RKO (cell line): ENCODE measurements at places on chromosomes 2 and 18.

- no peak for DNase-seq
Observed at GRCh38 chr2:233037078-233037477, 4.6 kb downstream of the NEU2 start.

- DNase-seq = no peak
Observed at GRCh38 chr2:160365716-160366367, 127.8 kb downstream of the RBMS1 start.

GRCh38 chr2:156333951-156334495 lies 1.5 kb upstream of the NR4A2 start:
- DNase-seq = peak; percentile 57

DNA sequence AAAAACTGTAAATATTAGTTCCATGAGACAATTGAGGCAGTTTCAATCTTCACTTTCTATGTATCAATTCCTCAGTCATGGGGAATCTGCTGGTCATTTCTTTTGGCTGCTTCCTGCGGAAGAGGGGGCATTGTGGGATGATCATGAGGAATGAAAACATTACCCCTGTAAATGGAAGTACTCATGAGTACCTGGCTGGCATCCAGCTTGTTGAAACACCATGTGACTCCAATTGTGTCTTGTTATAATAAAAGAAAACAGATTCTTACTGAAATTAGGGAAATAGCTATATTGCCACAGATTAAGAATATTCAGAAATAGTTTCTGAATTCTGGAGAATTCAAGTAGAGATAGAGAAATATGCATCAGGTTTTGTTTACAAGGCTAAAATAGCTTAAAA lies 41.6 kb upstream of the GPR39 start:
- no peak for DNase-seq

DNA sequence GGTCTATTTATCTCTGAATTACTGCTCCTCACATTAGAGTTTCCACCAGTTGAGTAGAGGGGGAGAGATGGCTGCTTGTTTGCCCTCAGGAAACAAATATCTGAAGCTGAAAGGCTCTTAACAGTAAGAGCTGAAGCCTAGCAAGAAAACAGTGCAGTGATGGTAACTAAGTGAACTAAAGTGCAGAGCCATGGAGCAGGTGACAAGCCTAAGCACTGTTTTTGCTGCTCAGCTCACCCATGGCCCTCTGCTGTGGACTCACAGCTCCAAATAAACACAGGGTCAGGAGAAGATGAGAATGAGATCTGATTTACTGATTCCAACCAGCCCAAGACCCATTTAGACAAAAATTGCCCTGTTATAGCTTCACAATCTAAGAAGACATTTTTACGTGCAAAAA lies 118.4 kb downstream of the ETAA1 start:
- DNase-seq = no peak

- no peak for DNase-seq
Observed at GRCh38 chr2:218878926-218879761, 1.5 kb upstream of the WNT10A start.

- DNase-seq = no peak
Observed at GRCh38 chr2:63132020-63132419, 81.4 kb downstream of the OTX1 start.

DNA sequence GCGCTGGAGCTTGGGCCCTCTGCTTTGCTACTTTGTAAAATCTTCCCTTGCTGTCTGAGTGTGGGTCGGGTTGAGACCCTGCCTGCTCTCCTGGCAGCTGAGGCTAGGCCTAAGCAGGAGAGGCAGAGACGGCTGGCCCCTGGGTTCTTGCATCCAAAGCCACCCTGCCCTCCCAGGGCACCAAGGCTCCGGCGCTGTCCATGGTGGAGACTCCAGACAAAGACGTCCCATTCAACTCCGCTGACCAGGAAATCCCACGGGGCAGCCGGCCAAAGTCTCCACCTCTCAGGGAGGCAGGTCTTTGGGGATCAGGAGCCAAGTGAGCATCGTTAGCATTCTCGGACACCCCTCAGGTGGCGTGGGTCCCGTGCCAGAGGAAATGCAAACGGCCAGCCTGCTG lies 2.6 kb upstream of the PRLH start:
- no peak for DNase-seq

DNA sequence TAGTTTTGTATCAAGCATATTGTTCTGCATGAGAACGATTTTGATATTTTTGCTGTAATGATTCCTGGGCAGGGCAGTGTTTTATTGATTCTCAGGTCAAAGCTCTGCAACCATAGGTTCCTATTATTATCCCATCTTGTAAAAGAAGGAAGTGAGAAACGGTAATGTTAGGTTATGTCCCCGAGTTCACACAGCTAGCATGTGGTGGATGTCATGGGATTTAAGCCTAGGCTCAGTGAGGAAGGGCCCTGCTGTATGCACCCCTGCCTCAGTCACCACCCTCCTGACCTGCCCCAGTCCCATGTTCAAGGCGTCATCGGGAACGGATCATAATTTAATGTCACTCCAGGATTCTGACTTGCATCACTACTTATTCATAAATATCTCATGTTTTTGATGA lies 10.7 kb downstream of the ACP1 start:
- DNase-seq = no peak

DNA sequence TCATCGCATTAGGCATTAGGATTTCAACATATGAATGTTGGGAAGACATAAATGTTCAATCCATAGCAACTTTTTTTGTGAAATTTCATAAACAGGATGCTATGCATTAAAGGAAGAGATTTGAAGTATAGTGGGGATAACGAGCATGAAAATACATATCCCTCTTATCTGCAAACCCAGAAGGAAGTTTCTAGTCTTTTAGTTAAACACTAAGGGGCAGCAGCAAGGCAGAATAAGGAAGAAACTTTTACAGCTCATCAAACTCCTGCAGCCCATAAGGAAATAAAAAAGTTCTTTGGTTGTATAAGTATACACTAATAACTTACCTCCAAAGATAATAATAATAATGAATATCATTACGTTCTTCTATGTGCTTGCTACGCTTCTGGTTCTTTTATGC lies 81.5 kb downstream of the CD226 start:
- DNase-seq = no peak

DNA sequence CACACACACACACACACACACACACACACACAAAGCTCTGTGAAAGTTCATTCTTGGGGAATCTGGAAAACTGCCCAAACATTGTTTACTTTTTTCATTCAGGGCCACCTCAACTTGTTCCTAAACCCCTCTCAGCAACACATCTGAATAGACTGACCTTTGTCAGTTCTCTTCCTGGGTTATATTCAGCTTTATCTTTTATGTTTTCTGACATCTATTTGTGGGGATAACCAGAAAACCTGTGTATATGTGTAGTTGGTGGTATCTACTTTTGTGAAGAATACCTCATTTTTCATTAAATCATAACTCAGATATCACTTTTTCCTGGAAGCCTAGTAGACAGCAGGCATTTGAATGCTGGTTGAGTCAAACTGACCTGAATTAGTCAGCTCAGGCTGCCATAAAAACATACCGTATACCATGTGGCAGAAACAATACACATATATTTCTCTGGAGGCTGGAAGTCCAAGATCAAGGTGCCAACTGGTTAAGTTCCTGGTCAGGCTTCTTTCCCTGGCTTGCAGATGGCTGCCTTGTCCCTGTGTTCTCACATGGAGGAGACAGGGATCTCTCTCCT lies 11.0 kb upstream of the RNF144A start:
- no peak for DNase-seq

- DNase-seq = no peak
Observed at GRCh38 chr2:129758784-129759471, 220.5 kb upstream of the RAB6C start.

DNA sequence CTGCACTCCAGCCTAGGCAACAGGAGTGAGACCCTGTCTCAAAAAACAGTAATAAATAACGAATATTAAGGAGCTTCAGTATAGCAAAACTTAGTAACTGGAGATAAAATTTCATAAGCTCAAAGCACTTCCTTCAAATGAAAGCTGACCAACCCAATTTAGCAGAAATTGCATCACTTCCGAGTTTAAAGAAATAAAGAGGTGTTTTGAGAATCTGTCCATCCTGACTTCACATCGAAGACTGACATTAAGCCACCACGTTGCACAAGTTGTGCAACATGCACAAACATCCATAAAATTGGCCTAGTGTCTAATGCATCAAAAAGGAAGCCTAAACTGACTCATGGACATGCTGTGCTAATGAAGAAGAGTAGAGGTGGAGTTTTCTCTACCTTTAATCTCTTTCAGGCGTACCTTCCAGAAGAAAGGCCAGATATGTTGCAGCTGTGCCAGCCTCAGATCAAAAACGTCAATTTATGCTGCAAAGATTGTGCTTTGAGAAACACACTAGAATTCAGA lies 7.7 kb upstream of the DSG3 start:
- no peak for DNase-seq

DNA sequence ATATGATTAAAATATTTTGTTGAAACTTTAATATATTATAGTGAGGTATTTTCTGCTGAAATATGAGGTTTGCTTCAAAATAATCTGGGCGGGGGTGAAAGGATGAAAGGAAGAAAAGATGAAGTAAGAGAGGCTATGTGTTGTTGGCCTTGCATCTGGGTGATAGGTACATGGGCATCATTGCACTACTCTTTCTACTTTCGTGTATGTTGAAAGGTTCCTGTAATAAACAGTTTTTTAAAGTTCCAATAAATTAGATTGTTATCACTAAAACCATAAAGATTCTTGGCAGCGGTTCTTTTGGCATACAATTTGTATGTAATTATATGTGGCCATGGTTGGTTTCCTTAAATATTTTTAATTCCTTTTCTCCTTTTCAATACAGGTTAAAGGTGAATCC lies 23.6 kb upstream of the MSH2 start:
- no peak for DNase-seq

DNA sequence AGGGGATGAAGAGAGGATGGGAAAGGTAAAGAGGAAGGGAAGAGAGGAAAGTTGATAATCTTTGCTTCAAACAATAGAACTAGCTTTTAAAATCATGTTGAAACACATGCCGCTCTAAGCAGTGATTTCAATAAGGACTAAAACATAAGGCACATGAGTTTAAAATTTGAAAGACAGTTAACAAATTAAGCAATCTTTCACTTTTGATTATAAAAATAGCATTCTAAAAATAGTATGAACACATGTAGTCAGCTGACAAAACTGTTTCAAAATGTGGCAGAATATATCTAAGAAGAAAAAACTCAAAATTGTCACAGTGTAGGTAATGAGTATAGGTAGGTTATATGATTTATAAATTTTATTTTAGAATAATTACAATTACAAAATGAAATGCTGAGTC lies 25.3 kb downstream of the PSME4 start:
- DNase-seq = no peak

- DNase-seq = no peak
Observed at GRCh38 chr2:122704109-122704563, 948.7 kb downstream of the TSN start.

DNA sequence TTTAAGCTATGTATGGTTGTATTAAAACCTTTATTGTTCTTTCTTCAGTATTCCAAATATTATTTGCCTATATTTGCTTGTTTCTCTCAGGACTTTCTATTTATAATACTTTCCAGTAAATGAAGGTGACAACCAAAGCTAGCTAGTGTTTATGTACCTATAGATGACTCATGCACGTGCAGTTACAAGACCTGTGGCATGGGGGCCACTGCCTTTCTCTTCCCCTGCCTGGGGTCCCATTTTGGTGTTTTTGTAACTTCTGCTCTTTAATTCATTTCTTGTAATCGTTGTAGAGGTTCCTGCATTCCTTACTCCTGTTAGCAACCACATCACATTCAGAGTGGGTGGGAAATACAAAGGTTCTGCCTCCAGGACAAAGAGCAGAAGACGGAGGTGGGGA lies 364.6 kb downstream of the PTPRM start:
- no peak for DNase-seq

- no peak for DNase-seq
Observed at GRCh38 chr2:6077585-6077984, 385.4 kb downstream of the SOX11 start.

GRCh38 chr2:58033530-58033929 lies 13.1 kb upstream of the VRK2 start:
- DNase-seq = no peak

DNA sequence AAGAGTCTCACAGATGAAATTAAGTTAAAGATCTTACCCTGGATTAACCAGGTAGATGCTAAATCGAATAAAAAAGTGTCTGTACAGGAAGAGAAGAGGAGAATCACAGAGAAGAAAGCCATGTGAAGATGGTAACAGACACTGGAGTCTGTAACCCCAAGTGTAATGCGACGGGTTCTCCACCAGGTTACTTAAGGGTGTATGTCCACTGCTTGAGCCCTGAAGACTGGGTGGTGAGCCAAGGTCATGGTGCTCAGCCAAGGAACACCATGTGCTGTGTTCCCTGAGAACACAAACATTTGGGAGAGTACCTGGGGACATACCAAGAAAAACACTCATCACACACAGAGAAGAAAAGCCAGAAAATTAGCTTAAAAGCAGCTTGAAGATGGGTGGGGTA lies 8.2 kb upstream of the ACADL start:
- no peak for DNase-seq

GRCh38 chr18:62331581-62332356 lies 6.7 kb downstream of the TNFRSF11A start:
- no peak for DNase-seq

GRCh38 chr2:163314712-163315111 lies 421.1 kb downstream of the FIGN start:
- no peak for DNase-seq
